ENCODE measurements at places on chromosomes 3 and 15. TPM values are rescaled to one million over a fixed set of nuclear protein-coding genes. Genes with fewer than 3 reads are reported as not detected.

- DNase-seq: peak; percentile 37
Measured at GRCh38 chr3:30640851-30641250, 34.5 kb downstream of the TGFBR2 start.

DNA sequence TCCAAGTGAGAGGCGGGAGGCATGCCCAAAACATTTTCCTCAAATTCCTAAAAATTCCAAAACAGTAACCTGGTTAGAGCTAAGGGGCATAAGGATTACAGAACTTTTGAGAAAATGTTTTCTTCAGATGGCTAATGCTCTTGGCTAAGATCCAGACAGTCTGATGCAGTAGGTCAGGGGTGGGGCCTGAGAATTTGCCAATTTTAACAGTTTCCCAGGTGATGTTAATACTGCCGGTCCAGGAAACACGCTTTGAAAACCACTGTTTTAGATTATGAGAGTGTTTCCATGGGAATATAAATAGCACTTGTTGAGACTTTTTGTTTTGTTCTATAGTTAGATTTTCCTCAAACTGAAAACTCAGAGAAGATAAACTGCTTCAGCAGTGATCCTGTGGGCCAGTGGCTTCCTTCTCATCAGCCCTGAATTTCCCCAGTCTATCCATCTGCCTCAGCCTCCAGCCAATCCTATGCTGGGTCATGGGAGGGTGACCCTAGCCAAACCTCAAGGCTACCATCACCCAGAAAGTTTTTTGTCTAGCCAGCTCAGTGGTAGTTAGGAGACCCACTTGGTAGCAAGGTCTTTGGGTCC lies 71.6 kb upstream of the ACP3 start:
- no peak for DNase-seq

Gene CFAP44
- 2.4 TPM for total RNA-seq

GRCh38 chr3:4953119-4953518 lies 26.1 kb upstream of the BHLHE40 start:
- DNase-seq: no peak

Gene MFSD1
- 108 TPM for total RNA-seq

Gene LARP6
- total RNA-seq: 1.3 TPM

Gene COL6A5
- 0.54 TPM for total RNA-seq

Gene UTS2B
- total RNA-seq: under 0.01 TPM

- peak; percentile 97 for DNase-seq
Measured at GRCh38 chr3:195442573-195443390, at the start of gene ACAP2. Gene ACAP2 (minus strand): TSS chr3:195443020. CDS start chr3:195442847, 173 bp downstream.

- DNase-seq: peak; percentile 88
Measured at GRCh38 chr15:55267401-55268175, 22.0 kb downstream of the RAB27A start.

DNA sequence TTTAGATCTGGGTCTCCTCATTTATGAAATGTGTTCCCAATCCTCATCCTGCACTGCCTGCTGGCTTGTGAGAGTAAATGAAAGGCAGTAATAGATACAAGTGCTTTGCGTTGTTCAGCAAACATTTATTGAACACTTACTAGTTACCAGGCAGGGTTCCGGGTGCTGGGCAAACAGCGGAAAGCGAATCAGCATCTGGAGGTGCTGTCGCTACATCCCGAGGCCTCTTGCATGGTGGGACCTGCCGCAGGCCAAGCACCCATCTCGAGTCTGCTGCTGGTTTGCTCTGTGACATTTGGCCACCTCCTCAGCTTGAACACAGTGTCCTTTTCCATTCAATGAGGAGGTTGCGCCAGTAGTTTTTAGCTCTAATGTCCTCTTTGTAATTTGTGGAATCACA lies 24.8 kb downstream of the TRAK1 start:
- no peak for DNase-seq

DNA sequence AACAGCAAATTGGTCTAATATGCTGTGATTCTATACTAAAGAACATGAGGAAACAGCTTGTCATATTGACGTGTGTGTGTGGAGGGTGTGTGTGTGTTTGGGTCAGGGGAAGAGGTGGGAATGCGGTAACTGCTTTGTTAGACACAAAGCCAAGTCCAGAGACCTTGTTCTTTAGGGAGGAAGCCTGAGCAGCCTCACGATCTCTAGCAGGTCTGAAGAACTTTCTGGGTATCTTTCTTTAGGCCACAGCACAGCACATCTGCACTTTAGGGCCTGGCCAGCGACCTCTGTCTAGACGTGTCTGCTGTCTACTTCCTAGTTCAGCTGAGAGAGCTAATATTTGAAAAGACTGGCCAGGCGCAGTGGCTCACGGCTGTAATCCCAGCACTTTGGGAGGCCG lies 220.0 kb upstream of the TPRG1 start:
- DNase-seq: no peak

GRCh38 chr15:45378149-45378912 lies at the start of gene GATM:
Gene GATM (minus strand): TSS chr15:45378544. CDS start chr15:45378453, 91 bp downstream.
- peak; percentile 73 for DNase-seq

Gene C3orf85
- total RNA-seq: not detected

Gene LIPH
- total RNA-seq: under 0.01 TPM

DNA sequence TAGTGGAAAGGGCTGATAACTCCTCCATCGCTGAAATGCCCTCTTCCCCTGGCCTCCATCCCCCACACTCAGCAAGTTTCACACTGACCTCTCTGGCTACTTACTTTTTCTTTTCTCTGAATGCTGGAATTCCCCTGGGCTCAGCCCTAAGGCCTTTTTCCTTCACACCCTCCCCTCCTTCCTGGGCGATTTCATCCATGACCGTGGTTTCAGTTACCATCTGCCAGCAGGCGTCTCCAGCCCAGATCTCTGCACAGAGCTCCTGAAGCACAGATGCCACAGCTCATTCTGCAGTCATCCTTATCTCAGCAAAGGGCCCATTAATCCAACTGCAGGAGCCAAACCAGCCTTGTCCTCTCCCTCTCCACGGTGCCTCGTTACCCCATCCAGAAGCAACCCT lies 114.0 kb downstream of the RFTN1 start:
- no peak for DNase-seq

Gene ELL3
- 7.0 TPM for total RNA-seq

GRCh38 chr15:86879250-86880229 lies 799.9 kb downstream of the AGBL1 start:
- no peak for DNase-seq

Data from hematopoietic multipotent progenitor cell (in vitro differentiated cells).